Activated naive CD8-positive, alpha-beta T cell treated with anti-CD3 and anti-CD28 coated beads for 36 hours (primary cell): ENCODE measurements at places on chromosomes 12 and 14. TPM values are rescaled to one million over a fixed set of nuclear protein-coding genes. Genes with fewer than 3 reads are reported as not detected.

DNA sequence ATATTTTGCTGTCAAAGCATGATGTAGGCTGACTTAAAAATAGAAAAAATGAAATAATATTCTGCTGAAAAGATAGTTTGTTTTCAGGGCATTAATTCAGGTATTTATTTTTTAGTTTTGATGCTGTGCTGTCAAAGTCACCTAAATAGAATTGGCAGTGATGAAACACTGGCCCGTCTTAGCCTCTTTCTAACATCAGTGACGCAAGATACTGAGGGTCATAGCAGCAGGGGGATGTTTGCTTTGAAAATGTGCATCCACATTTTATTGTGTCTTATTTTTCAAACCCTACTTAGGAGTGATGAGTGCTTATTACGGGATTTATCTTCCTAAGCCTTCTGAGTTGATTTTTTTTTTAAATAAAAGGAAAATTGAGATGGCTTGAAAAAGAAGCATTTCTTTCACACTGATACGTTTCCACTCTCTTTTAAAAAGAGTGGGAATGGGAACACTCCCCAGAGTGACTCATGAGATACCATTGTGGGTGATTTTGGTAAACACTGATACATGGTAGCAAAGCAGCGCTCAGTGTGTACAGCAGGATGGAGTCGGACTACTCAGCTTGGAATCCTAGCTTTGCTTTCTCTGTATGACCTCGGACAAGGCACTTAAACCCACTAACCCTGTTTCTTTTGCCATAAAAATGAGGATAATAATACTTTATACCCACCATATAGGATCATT lies 290.8 kb downstream of the ERC1 start:
- H3K4me3 ChIP-seq, result no peak overlapping the region
- no peaks in the 10 kb centered on the region for H3K36me3 ChIP-seq
- DNase-seq, result no peak
- H3K4me1 ChIP-seq, result peaks cover 16% of the 10 kb centered on the region
- no peak overlapping the region for H3K27ac ChIP-seq

DNA sequence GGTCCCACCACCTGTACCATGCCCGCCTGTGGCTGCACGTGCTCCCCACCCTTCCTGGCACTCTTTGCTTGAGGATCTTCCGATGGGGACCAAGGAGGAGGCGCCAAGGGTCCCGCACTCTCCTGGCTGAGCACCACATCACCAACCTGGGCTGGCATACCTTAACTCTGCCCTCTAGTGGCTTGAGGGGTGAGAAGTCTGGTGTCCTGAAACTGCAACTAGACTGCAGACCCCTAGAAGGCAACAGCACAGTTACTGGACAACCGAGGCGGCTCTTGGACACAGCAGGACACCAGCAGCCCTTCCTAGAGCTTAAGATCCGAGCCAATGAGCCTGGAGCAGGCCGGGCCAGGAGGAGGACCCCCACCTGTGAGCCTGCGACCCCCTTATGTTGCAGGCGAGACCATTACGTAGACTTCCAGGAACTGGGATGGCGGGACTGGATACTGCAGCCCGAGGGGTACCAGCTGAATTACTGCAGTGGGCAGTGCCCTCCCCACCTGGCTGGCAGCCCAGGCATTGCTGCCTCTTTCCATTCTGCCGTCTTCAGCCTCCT lies 1.1 kb downstream of the INHBE start:
- H3K4me1 ChIP-seq, result peaks cover 37% of the 10 kb centered on the region
- no peaks in the 10 kb centered on the region for H3K36me3 ChIP-seq
- DNase-seq, result peak; percentile 65
- peaks cover 5% of the 10 kb centered on the region for H3K27me3 ChIP-seq

- no peak for DNase-seq
- no peaks in the 10 kb centered on the region for H3K27me3 ChIP-seq
- no peaks in the 10 kb centered on the region for H3K36me3 ChIP-seq
- no peak overlapping the region for H3K27ac ChIP-seq
Observed at GRCh38 chr14:62557416-62557815, 487.8 kb downstream of the KCNH5 start.

- no peak overlapping the region for H3K4me3 ChIP-seq
- H3K27ac ChIP-seq, result no peak overlapping the region
- no peaks in the 10 kb centered on the region for H3K36me3 ChIP-seq
Observed at GRCh38 chr12:4943938-4944284, 34.2 kb downstream of the KCNA1 start.

- DNase-seq, result no peak
- H3K36me3 ChIP-seq, result no peaks in the 10 kb centered on the region
- no peaks in the 10 kb centered on the region for H3K4me1 ChIP-seq
Observed at GRCh38 chr14:48665077-48665784, 920.9 kb downstream of the RPS29 start.

DNA sequence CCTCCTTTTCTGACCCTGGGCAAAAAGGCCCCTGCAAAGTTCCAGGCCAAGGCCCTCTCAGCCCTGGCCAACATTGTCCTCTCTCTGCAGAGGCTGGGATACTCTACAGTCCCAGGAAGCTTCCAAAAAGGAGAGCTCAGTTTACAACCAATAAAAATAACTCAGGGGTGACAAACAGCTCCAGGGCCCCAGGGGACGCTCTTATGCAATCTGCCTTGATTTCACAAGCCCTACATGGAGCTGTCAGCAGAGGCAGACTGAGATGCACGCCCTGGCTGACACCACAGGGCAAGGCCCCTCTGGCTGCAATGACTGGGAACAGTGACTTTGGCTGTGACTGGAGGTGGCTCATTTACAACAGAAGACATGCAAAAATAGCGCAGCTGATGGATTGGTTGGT lies 129.0 kb upstream of the MED13L start:
- no peak for DNase-seq
- no peaks in the 10 kb centered on the region for H3K36me3 ChIP-seq
- no peaks in the 10 kb centered on the region for H3K4me1 ChIP-seq
- H3K27me3 ChIP-seq, result no peaks in the 10 kb centered on the region
- H3K4me3 ChIP-seq, result no peak overlapping the region

DNA sequence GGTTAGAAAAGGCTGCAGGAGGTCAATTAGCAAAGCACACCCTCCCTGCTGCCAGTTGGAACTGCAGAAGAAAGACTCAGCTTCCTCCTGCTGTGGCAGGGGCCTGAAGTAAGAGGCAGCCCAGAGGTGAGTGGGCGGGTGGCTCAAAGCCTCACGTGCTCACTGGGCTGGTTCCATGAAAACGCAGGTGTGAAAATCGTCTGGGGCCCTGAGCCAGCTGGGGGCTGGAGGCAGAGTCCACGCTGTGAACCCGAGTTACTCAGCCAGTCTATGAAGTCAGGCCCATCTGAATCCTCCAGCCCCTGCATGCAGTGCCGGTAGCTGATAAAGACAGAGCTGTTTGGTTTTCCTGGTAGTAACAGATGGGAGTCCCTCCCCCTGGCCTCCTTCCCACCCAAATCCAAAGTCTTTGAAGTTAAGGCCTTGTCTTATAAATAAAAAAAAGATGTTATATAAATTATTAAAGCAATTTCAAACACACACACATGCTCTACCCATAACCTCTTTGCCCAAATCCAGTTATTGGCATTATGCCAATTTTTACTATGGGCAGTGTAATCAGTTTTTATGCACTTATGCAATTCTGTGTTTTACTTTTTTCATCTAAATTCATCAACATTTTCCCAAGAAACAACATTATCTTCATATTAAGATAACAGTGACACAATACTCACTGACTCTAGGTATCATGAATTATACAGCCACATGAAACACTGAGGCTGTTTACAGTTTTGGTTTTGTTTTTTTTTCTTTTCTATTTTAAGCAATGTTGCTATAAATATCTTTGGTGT lies 57.9 kb upstream of the PNMA1 start:
- peaks cover 63% of the 10 kb centered on the region for H3K4me1 ChIP-seq
- no peaks in the 10 kb centered on the region for H3K27me3 ChIP-seq
- DNase-seq, result peak; percentile 85
- peak overlapping the region; percentile 32 for H3K4me3 ChIP-seq
- H3K36me3 ChIP-seq, result peaks cover 12% of the 10 kb centered on the region
- peak overlapping the region; percentile 86 for H3K27ac ChIP-seq

DNA sequence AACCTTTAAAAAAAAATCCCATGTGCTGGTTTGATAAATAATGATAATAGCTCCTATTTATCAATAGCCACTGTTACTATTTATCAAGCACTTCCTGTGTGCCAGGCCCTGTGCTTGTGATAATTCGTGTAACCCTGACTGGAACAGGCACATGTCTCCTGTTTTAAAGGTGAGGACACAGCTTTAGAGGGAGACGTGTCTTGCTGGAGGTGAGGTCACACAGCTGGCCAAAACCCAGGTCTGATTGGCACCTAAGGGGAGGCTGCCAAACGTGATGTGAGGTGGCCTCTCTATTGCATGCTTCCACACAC lies 156.6 kb downstream of the VRK1 start:
- no peaks in the 10 kb centered on the region for H3K27me3 ChIP-seq
- DNase-seq, result no peak
- H3K27ac ChIP-seq, result no peak overlapping the region

The PAPOLA gene
- 192 TPM for total RNA-seq

The SERPINA10 gene
- total RNA-seq, result not detected

The IKZF4 gene
- total RNA-seq, result 22.9 TPM

The TMTC3 gene
- 4.9 TPM for total RNA-seq

The DAO gene
- total RNA-seq, result not detected

The A2ML1 gene
- not detected for total RNA-seq

The KRT73 gene
- total RNA-seq, result 0.29 TPM

The BDKRB2 gene
- total RNA-seq, result not detected
